ENCODE measurements at places on chromosomes 1 and 21.
A peak's percentile ranks its signal among the peaks of the same experiment; 100 is the strongest.

GRCh38 chr1:79264975-79265818 is 258.7 kb upstream of the ADGRL4 start:
- no peak for DNase-seq

DNA sequence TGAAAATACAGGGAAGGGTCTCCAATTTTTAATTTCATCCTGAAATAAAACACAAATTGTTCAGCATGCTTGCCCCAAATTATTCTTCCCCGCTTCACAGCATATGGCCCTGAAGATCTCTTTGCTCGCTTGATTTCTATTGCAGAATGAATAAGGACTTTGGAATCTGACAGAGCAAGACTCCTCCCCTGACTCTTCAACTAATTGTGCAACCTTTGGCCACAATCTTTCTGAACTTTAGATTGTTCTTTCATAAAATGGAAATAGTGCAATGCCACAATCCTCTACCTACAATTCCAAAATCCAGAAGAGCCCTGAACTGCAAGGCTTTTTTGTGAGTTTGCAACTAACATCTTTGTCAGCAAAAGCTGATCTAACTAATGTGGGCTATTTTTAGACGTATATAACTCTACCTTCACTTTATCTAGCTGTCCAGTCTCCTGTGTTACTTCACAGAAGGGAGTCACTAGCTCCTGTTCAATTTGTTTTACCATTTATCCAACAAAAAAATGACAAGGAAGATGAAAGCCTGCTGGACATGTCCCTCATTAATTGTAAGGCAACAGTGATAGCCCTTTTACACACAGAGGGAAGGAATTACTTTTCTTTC is 13.4 kb downstream of the RNASEL start:
- no peak for DNase-seq

DNA sequence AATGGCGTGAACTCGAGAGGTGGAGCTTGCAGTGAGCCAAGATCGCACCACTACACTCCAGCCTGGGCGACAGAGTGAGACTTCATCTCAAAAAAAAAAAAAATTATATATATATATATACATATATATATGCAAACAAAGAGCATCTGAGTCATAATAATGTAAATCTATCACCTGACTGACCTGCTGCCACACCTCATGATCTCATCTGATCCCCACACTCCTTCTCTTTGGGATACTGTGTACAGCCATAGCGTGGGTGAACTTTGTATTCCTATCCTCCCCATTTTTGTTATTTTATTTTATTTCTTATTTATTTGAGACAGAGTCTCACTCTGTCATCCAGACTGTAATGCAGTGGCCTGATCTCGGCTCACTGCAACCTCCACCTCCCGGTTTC is 2.6 kb upstream of the HDAC1 start:
- DNase-seq, result no peak

DNA sequence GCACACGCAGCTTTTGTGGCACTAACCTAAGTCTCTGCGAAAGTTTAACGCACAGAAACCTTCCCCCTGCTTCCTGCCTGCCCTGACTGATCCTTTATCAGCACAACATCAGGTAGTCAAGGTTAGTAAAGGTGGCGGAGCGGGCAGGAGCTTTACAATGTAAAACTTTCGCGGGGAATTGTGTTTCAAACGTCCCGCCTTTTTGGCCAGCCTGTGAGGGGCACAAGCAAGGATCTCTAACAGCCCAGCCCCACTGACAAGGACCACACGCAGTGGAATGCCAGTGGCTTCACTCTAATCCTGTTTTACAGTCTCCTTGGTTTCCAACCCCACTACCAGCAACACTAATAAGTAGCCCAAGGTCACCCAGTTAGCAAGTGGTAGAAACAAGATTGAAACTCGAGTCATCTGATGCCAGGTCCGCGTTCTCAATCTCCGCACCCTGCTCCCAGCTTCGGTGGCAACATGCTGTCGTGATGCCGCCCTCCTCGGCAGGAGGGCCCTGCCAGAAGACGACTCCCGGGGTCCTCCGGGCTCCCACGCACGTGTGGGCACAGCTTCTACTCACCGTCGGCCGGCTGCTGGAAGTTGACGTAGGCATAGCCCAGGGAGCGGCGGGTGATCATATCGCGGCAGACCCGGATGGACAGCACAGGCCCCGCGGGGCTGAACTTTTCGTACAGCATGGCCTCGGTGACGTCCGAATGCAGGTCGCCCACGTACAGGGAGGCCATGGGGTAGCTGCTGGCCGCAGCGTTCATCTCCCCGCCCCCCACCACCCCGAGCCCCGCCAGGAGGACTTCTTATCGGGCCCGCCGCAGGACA is 1.2 kb downstream of the PABPC4 start:
- peak; percentile 24 for DNase-seq

Measured in stimulated activated CD8-positive, alpha-beta memory T cell treated with anti-CD3 and anti-CD28 coated beads, Interleukin-4, amount 100 ng/mL, for 4 hours (primary cell).